ENCODE measurements at places on chromosomes 3 and 15.

- DNase-seq: no peak
Observed at GRCh38 chr15:77358545-77359240, 61.2 kb downstream of the PEAK1 start.

- DNase-seq: no peak
Observed at GRCh38 chr3:17830788-17831187, 88.4 kb upstream of the TBC1D5 start.

- DNase-seq: no peak
Observed at GRCh38 chr3:191409791-191410359, 51.1 kb upstream of the PYDC2 start.

- DNase-seq: no peak
Observed at GRCh38 chr3:10370429-10370828, 49.5 kb upstream of the SEC13 start.

DNA sequence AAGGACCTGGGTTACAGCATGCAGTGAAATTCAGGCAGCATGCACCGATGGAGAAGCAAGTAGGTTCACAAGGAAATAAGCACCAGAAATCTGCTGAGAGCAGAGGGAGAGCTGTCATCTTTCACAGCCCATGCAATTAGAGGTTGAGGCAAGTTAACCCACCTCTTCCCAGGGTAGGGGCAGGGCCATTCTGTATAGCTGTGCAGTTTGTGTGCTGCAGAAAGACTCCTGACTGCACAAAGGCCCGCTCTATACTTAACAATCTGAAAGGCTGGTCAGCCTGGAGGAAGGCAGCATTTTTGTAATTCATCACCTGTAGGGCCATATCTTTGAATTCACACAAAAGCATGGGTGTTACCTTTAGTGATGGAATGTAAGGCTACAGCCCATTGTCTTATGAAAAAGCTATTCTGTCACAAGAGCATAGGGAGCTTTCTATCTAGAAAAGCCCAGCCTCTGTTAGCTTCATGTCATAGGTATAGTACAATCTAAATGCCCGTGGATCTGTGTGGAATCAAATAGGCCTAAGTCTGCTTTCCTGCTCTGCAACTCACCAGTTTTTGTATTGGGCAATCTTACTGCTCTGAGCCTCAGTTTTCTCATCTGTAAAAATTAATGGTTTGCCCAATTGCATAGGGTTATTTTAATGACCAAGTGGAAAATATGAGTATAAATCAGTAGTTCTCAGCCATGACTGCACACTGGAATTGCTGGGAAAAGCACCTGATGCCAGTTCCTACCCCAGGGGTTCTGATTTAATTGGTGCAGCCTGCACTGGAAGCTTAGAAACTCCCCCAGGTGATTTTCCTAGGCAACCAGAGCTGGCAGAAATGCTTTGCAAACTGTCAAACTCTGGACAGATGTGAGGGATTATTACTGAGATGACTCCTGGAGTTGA lies 65.2 kb downstream of the ATP13A5 start:
- no peak for DNase-seq

DNA sequence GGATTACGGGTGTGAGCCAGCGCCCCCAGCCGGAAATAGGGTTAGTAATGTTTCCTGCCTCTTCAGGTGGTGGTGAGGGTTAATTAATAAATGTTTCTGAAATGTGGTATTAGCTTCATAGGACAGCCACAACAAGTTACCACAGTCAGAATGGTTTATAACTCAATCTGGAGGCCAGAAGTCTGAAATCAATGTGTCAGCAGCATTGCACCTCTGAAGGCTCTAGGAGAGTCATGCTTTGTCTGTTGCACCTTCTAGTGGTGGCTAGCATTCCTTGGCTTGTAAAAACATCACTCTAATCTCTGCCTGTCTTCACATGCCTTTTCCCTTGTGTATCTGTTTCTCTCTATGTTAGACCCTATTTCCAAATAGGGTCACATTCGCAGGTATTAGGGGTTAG lies 7.8 kb upstream of the RPSA start:
- no peak for DNase-seq

GRCh38 chr3:170205302-170205701 lies 16.9 kb upstream of the PRKCI start:
- DNase-seq: no peak

- no peak for DNase-seq
Observed at GRCh38 chr3:103195216-103195615, 760.4 kb downstream of the ZPLD1 start.

GRCh38 chr3:81666502-81667121 lies 94.8 kb downstream of the GBE1 start:
- DNase-seq: no peak

- no peak for DNase-seq
Observed at GRCh38 chr3:81249540-81250029, 511.9 kb downstream of the GBE1 start.

DNA sequence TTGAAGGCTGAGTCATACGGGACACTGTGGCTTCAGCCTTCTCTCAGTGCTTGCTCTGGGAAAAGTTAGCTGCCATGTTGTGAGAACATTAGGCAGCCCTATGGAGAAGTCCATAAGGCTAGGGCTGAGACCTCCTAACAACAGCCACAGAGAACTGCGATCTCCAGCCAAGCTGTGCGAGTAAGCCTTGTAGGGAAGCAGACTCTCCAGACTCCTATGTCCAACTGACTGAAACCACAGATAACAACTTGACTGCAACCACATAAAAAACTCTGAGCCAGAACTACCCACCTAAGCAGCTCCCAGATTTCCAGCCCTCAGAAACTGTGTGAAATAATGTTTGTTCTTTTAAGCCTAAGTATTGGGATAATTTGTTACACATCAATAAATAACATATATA lies 40.7 kb downstream of the DENND6A start:
- DNase-seq: no peak

GRCh38 chr15:36982430-36982829 lies 117.9 kb downstream of the MEIS2 start:
- no peak for DNase-seq

DNA sequence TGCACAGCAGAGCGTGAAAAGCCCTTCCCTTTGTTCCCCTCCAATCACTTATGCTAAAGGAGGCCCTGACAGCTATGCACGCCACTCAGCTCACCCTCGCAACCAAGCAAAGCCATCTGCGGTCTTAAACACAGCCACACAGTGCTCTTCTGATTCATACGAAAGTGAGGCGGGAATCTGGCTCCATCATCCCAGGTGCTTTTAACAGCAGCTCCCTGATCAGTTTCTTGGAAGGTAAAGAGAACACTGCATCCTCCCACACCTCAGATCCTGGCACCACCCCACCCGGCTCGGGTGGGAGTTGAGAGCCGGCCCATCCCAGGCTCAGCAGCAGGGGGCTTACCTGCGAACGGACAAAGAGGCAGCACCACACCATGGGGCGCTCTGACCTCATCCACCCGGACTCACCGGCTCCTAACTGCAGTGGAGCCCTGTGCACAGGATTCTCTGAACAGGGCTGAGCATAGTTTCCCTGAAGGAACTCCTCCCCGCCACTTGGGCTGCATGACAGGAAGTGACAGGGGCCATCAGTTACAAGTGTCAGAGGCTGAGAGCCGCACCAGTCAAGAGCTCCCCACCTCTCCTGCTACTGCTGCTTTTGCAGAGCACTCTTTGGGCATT lies 114.3 kb upstream of the ARHGEF3 start:
- no peak for DNase-seq

GRCh38 chr3:183298701-183299153 lies 45.7 kb downstream of the B3GNT5 start:
- no peak for DNase-seq

GRCh38 chr15:86743283-86743903 lies 663.7 kb downstream of the AGBL1 start:
- DNase-seq: peak; percentile 66

- no peak for DNase-seq
Observed at GRCh38 chr3:10380906-10381305, 60.0 kb upstream of the SEC13 start.

- no peak for DNase-seq
Observed at GRCh38 chr3:112858410-112859069, 11.9 kb upstream of the CD200R1L start.

- DNase-seq: no peak
Observed at GRCh38 chr15:80210611-80211573, 41.1 kb downstream of the CTXND1 start.

DNA sequence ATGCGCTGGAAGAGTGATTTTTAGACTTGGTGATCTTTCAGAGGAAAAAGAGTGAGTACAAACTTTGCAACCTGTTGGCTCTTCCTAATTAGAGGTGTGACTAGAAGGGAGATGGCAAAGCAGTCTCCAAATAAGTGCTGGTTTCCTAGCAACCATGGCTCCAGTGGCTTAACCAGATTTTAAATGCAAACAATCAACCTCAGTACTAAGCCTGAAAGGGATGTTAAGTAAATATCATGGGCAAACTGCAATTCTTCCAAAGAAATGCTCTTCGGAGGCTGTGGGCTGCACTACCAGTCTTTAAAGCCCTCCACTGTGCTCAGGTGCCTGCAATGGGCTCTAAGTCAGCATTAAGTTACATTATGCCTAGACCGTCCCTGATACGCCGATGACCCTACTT lies 678.1 kb upstream of the CCDC54 start:
- no peak for DNase-seq

GRCh38 chr3:152266221-152266995 lies 2.3 kb upstream of the MBNL1 start:
- DNase-seq: no peak

- DNase-seq: no peak
Observed at GRCh38 chr15:25850154-25851111, 12.7 kb downstream of the ATP10A start.

- DNase-seq: no peak
Observed at GRCh38 chr3:46734773-46735172, 17.1 kb upstream of the PRSS50 start.

- no peak for DNase-seq
Observed at GRCh38 chr3:30302027-30302426, 304.4 kb upstream of the TGFBR2 start.

DNA sequence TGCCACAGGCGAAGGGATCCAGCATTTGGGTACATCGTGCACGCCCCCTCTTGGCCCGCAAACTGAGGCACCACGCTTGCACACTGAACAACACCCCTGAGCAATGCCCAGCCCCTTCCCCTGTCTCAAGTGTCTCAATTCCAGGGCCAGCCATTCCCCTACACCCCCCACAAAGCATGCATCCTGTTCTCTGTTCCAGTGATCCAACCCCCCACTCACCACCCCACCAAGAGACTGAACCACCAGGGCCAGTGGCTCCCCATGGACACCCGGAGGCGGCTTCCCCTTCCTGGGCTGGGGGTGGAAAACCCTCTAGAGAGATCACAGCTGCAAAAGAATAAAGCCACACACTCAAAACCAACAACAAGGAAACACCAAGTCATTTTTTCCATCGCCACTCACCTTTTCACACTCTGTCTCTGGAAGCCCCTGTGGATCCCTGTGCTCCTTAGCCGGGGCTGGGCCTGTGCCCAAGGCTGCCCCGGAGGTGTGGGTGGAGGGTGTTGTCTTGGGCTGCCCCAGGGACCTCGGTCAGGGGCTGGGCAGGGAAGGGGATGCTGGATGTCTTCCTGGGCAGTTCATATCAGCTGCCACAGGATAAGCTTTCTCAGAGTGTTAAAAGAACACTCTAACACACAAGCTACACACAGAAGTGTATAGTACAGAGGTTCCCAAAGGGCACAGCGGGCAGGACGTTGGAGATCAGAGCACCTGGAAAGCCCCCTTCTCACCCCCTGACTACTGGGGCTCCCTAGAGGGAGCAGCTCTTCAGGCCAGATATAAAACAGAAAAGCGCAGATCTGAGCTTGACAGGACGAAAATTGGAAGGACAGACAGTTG lies 92.5 kb downstream of the CHSY1 start:
- DNase-seq: no peak

DNA sequence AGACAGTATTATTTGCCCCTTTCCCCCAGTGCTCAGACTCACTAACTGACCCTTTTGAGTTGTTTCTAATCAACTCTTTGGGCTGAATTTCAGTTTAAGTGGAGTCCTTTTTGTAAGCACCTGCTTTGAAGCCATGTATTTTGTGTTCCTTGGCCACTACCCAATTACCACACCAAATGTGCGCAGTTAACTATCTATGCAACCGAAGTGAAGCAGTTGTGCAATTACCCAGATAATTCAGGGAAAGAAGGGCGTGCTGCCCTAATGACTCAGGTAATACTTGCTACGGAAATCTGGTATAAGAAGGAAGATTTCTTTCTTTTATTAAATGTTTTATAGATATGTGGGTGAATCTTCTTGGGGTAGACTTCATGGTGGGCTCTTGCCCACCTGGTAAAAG lies 371.9 kb upstream of the TBL1XR1 start:
- DNase-seq: no peak

DNA sequence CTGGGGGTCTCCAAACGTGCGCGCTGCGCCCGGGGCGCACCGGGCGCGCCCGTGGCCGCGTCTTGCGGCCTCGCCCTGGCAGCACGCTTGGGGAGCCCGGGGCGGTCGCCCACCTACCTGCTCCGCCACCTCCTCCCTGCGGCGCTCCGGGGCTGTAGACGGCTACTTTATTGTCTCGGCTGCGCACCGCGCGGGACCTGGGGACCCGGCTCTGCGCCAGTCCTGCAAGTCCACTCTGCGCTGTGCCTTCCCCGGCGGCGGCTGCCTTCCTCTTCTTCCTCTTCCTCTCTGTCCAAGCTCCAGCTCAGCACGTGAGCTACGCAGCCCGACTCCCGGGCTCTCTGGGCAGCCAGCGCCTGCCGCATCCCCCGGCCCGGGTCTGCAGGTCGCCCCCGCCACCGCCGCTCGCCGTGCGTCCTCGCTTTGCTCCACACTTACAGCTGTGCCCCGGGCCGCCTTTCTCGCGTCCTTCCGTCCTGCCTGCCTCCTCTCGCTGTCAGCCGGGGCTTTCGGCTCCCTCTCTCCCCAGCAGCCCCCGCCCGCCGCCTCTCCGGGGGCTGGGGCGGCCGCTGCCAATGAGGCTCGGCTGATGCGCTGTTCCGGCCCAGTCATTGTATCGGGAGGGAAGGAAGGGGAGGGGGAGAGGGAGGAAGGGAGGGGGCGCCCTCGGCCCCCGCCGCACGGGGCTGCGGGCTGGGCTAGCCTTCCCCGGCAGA lies 156.4 kb upstream of the FRMD4B start:
- no peak for DNase-seq

- DNase-seq: no peak
Observed at GRCh38 chr3:33385423-33385822, 54.8 kb downstream of the UBP1 start.

DNA sequence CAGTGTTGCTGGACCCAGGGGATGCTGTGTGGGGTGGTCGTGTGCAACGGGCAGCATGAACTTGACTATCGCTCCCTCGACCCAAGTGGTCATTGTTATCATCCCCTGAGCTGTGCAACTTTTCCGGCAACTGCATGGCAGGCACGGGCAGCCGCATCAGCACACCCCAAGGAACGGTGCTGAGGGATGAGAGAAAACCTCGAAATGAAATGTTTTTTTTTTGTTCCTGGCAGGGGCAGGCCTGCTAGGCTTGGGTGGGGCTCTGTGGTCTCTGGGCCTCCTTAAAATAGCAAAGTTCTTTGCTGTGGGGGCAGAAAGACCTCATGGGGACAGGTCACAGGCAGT lies 51.4 kb downstream of the CORO2B start:
- no peak for DNase-seq
